EL (cell line): ENCODE measurements at places on chromosomes 1 and 21.

- no peak for DNase-seq
These were observed 77.2 kb upstream of the TARDBP start for GRCh38 chr1:10935246-10935645.

DNA sequence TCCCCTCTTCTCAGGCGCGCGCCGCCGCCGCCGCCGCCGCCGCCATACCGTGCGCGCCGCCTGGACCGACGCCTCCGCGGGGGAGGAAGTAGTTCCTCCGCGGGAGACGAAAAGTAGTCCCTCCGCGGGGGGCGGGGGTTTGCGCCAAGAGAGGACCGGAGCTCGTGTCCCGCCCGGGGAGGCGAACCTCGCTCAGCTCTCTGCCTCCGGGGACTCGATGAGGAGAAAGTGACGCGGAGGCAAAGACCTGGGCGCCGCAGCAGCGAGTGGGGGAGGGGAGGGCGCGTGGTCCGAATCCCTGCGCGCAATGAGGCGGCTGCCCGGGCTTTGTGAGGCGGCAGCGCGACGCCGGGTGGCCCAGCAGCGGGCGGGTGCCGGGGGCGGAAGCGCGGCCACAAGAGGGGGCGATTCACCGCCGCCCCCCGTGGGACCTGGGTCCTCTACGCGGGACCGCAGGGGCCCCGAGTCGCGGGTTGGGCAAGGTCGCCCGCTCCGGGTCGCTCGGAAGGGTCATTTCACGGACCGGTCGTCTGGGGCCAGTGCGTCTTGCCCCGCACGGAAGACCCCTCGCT lies at the start of gene BRWD1:
TSS of gene BRWD1 (minus strand) at position 62 of the 572 bp plus-strand sequence. CDS start 141 bp downstream, outside the sequence.
- peak; percentile 84 for DNase-seq

- DNase-seq, result peak; percentile 41
These were observed 4.1 kb downstream of the UQCRHL start for GRCh38 chr1:15803380-15803779.

- peak; percentile 46 for DNase-seq
These were observed 10.7 kb downstream of the EXTL2 start for GRCh38 chr1:100883963-100884362.

GRCh38 chr21:46156678-46157077 lies 1.3 kb upstream of the FTCD start:
- no peak for DNase-seq
